ENCODE measurements at places on chromosomes 11 and 22.

GRCh38 chr11:83019888-83020579 lies 51.7 kb downstream of the RAB30 start:
- DNase-seq: no peak

DNA sequence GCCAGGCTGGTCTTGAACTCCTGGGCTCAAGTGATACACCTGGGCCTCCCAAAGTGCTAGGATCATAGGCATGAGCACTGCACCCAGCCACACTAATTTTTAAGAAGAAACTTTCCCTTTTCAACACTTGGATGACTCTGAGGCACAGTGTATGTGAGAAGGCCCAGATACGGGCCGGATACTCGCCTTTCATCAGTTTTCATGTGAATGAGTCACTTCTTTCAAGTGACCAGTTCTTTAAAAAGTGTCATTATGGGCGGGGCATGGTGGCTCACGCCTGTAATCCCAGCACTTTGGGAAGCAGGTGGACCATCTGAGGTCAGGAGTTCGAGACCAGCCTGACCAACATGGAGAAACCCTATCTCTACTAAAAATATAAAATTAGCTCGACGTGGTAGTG lies 120.8 kb downstream of the CTTN start:
- DNase-seq: no peak

- DNase-seq: no peak
Observed at GRCh38 chr11:70020336-70021214, 57.5 kb upstream of the ANO1 start.

GRCh38 chr22:29206372-29207242 lies 911 bp downstream of the EMID1 start:
- no peak for DNase-seq

DNA sequence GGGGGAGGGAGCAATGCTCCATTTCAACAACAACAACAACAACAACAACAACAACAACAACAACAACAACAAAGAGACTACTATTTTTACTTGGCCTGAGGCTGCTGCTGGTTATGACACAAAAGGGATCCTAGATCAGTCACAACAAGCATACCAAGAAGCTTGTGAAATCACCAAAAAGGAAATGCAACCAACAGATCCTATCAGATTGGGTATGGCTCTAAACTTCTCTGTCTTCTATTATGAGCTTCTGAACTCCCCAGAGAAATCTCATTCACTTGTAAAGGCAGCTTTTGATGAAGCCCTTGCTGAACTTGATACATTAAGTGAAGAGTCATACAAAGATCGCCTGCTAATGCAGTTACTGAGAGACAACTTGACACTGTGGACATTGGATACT lies 10.5 kb upstream of the MS4A2 start:
- no peak for DNase-seq

DNA sequence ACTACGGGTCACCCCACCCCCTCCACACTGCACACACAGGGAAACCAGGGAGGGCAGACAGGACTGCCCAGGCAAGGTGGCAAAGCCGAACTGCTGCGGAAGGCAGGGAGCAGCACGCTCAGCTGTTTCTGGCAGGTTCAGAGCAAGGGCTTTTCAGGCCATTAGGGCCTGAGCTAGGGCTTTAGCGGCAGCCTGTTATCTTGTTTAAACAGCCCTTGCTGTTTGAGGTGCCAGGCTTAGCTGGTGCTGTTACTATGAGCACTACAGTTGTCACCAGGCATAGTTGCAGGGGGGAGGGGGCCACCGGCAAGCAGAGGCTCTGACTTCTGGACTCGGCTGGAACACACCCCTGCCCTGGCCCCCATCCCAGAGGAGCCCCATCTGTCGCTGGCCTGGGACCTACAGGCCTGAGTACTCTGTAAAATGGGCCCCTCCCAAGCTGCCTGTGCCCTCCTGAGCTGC lies 34.9 kb downstream of the RSPH14 start:
- DNase-seq: no peak

DNA sequence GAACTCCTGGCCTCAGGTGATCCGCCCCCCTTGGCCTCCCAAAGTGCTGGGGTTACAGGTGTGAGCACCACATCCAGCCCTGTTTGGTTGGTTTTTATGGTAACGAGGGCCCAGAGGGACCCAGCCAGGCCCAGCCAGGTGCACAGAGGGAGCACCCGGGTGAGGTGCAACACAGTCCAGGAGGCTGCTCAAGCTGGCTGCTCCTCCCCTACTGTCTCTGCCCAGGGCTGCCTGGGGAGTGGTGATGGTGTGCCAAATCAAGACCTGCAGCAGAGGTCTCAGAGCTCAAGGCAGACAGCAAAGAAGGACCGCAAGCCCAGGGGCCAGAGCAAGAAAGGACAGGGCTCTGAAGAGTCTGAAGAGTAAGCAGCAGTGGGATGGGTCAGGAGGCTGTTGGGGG lies 1.4 kb downstream of the TSGA10IP start:
- no peak for DNase-seq

GRCh38 chr11:11978098-11978637 lies 30.3 kb downstream of the DKK3 start:
- DNase-seq: no peak

DNA sequence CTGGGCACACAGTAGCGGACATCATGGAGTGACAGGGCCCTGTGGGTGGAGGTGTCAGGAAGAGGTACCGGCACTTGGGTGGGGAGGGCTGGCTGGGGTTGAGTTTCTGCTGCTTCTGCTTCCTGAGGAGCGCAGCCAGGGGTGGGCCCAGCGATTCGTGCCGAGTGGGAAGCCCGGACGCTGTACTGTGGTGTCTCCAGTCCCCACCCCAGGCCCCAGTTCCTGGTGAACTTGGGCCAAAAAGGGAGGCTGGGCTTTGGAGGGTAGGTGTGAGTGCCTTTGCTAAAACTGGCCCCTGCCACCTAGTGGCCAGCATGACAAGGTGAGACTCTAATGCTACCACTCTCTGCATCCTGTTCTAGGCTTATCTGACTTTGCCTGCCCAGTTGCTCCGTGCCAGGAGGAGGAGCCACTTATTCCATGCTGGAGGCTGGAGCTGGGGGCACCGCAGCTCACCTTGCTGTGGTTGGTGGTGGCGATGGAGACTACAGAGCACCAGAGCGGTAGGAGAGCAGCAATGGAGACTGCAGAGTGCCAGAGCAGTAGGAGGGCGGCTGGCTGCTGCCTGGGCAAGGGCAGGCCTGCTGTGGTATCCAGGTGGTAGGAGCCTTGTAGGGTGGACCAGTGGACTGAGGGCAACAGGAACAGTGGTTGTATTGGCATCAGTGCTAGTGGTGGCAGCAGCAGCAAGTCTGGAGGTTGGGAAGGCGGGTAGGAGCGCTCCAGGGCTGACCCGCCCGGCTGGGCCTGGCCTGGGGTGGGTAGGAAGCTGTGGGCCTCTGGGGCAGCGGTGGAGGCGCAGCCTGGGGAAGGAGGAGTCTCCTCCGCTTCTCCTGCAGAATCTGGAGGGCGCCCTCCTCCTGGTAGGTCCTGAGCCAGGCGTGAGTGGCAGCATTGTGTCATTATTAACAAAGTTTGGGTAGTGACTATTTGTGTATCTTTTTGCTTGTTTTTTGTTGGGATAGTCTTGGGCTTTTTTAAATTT lies 2.2 kb upstream of the RFPL2 start:
- peak; percentile 56 for DNase-seq

- DNase-seq: no peak
Observed at GRCh38 chr11:3159296-3160190, 5.6 kb downstream of the OSBPL5 start.

DNA sequence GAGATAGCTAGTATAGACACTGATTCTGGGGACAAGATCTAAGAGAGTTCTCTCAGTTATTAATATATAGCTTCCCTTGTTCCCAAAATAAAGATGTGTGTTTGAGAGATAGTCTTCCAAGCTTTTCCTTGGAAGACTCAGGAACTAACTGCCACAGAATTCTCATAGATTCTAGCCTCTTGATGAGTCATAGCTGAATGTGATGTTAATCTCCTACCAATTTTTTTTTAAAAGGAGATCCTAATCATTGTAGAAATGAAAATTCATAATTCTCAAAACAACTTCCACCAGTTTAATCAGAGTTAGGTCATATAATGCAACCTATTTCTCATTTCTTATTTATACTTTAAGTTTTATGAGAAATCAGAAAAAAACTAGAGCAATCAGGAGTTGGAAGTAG lies 148.8 kb downstream of the JRKL start:
- DNase-seq: no peak

GRCh38 chr11:109338131-109338530 lies 83.9 kb upstream of the C11orf87 start:
- no peak for DNase-seq

DNA sequence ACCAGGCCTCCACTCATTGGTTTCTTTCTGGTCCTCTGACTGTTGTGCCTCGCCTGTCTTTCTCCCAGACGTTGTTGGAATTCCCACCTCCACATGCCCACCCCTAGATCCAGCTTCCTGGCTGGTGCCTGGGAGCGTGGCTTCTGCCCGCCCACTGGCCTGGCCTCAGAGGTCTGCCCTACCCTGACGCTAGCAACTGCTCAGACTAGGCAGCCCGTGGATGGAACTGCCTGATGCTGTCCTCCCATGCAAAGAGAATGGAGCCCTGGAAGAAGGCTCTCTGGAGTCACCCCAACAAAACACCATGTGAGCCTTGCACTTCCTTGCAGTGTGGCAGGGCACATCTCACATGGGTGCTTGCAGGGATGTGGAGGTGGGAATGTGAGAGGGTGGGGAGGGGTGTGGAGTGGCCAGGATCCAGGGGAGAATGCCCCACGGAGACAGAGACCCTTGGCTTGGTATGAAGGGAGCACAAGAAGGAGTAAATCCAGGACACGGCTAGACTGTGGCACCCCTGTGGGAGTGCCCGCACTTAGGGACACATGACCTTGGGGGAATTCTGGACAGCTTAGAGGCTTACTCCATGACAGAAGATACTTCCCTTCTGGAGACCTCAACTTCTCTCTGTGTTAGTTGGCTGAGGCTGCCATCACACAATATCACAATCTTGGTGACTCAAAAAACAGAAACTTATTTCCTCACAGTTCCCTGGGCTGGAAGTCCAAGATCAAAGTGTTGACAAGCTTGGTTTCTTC lies 22.5 kb upstream of the ADA2 start:
- DNase-seq: no peak
